T follicular helper cell (primary cell): ENCODE measurements at places on chromosomes 1 and 21.
A peak's percentile ranks its signal among the peaks of the same experiment; 100 is the strongest.

GRCh38 chr1:164777518-164777917 lies 218.5 kb downstream of the PBX1 start:
- no peak for DNase-seq

- no peak for DNase-seq
These were observed 486 bp upstream of the KCNA3 start for GRCh38 chr1:110675060-110675791.

- DNase-seq: peak; percentile 10
These were observed 391 bp upstream of the CENPS start for GRCh38 chr1:10429868-10430215.

GRCh38 chr1:25743164-25744139 lies 56.5 kb upstream of the SELENON start:
- no peak for DNase-seq

DNA sequence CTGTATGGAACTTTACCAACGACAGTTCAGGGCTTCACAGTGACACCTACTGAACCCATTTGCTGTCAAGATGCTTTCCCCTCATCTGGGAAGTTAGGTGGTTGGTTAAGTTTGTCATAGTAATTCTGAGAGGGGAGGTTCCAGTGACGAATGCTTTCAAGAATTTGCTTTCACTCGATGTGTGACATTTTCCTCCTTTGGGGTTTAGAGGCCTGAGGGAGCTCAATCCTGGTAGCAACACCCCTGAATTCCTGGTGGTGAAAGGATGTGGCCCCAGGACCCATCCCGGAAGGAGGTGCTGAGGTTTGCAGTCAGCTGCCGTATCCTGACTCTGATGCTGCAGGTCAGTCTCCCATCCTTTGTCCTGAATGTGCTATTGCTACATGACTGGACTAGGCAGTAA lies 2.8 kb downstream of the PIGV start:
- DNase-seq: no peak

DNA sequence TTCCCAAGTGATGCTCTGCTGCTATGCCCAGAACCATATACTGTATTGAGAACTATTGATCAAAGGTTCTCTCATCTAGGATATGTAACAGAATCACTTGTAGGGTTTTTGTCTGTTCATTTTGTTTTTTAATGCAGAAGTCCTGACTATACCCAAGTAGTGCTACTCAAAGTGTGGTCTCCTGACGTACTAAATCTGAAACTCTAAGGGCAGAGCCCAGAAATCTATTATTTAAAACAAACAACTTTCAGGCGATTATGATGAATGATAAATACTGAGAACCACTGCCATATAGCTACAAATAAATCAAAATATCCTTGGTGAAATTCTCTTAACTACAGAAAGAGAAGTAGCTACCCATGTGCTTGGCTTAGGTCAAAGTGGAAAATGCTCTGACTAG lies 10.1 kb downstream of the ZZZ3 start:
- no peak for DNase-seq
